ENCODE measurements at places on chromosomes 5 and 9. TPM values are rescaled to one million over a fixed set of nuclear protein-coding genes. Genes with fewer than 3 reads are reported as not detected.
A peak's percentile ranks its signal among the peaks of the same experiment; 100 is the strongest.

Gene C5orf34
- total RNA-seq, result 2.4 TPM

Gene TMEFF1
- 9.2 TPM for total RNA-seq

Gene TAF11L6
- not detected for total RNA-seq

Gene FOXD4
- 0.17 TPM for total RNA-seq

Gene ANKRD31
- total RNA-seq, result 0.05 TPM

Gene TMEM252
- not detected for total RNA-seq

Gene PCDHGB2
- 0.51 TPM for total RNA-seq

Gene SLC28A3
- total RNA-seq, result not detected

Gene SPACA9
- 1.4 TPM for total RNA-seq

DNA sequence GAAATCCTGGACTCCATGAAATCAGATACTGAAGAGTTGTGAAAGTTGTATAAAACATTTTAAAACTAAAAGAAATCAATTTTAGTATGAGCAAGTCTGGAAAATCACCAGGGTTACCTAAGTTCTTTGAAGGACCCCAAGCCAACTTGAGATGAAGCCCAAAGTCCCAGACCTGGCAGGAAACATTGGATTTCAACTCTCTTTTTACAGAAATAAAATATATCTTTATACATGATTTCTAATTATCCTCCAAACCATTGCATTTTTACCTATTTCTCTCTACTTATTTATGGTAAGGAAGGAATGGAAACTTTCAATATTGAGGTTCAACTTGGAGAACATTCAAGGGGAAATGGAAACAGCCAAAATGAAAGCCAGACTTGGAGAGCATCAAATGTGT is 390.6 kb upstream of the C9orf72 start:
- DNase-seq, result no peak

GRCh38 chr5:61666064-61666621 is 334.1 kb downstream of the ZSWIM6 start:
- no peak for DNase-seq

GRCh38 chr5:168270476-168270875 is 21.0 kb upstream of the WWC1 start:
- no peak for DNase-seq

DNA sequence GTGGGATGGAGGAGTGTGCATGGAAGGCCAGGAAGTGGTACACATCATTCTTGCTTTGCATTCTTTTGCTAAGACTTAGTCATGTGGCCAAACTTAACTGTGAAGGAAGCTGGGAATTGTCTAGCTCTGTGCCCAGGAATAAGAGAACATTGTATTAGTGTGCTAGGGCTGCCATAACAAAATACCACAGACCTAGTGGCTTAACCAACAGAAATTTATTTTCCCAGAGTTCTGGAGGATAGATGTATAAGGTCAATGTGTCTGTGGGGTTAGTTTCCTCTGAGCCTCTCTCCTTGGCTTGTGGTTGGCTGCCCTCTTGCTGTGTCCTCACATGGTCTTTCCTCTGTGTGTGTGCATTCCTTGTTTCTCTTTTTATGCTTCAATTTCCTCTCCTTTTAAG is 32.4 kb downstream of the NNT start:
- DNase-seq, result no peak

GRCh38 chr9:92004045-92004392 is 54.0 kb upstream of the ROR2 start:
- no peak for DNase-seq

DNA sequence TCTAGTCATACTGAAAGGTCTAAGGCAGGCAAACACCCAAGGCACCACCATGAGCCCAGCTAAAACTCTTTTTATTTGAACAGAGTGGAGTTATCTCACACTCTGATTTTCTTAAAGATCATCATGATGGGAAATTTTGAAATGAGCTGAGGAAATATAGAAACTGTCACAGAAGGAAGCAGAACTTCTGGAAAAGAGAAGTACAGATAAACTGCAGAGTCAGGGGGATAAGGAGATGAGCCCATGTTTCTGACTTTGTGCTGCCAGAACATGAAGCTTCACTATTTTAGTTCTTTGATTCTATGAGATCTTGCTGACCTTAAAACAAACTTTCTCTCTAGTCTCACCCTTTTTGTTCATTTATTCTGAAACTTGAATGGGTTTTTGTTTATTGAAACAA is 406.5 kb upstream of the EDIL3 start:
- DNase-seq, result no peak

DNA sequence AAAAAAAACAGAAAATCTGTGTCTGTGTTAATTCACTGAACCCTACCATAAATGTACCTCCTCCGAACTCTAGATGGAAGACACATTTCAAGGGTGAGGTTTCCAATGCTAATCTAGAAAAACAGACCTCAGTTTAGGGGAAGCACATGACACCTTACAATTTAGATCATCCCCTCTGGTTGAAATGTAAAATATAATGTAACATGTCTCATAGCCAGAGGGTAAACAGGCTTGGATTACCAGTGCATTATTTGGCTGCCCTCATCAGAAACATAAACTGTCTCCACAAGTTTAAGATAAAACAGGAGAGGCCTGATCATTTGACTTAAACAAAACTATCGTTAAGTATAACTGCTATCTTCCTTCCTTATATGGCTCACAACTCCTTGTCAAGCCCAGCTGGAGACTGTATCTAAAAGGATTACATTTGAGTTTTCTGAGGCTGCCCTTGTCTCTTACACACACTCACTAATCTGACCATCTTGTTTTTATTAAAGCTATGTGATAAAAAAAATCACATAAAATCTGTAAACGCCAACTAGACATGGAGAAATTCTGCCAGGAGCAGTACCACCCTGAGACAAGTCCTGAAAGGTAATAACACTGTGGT is 105.7 kb downstream of the LURAP1L start:
- DNase-seq, result no peak

DNA sequence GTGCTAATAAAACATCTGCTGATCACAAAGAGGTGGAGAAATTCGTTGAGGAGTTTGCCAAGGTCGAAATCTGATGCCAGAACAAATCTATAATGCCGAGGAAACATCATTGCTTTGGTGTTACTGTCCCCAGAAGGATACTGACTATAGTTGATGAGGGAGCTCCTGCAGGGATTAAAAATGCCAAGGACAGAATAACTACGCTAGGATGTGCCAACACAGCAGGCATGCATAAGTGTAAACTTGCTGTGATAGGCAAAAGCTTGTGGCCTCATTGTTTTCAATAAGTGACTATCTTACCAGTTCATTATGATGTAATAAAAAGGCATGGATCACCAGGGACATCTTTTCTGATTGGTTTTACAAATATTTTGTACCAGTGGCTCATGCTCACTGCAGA is 66.8 kb upstream of the ADCY2 start:
- DNase-seq, result no peak

DNA sequence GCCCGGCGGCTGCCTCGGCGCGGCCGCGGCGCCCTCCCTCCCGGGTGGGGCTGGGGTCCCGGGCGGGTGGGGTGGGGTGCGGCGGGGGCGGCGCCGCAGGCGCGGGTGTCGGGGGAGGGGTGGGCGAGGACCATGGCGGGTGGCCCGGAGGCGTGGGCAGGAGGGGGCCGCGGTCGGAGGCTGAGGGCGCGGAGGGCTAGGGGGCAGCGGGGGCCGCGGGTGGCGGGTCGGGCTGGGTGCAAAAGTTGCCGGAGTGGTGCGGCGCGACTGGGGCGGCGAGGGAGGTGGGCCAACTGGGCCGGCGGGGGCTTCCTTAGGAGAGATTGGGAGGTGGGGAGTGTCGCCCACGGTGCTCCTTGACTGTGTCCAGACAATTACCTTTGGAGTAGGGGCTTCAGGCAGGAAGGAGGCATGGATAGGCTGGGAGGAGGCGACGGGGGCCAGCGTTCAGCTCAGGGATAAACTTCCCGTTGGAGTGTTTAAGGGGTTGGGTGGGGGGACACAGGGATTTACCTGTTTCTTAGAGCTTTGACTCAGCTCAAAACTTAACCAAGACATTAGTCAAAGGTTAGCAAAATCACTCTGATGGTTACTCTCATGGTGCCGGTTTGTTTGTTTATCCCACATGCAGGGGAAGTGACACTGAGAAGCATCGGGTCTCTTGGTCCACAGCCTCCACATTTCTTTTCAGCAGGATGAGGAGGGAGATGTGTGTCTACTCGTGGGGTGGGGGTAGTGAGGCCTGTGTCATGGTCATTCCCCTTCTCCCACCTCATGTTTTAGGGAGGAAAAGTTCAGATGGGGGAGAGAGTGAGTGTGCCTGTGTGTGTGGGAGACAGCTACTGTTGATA is 859 bp downstream of the CSNK1G3 start:
- peak; percentile 36 for DNase-seq

DNA sequence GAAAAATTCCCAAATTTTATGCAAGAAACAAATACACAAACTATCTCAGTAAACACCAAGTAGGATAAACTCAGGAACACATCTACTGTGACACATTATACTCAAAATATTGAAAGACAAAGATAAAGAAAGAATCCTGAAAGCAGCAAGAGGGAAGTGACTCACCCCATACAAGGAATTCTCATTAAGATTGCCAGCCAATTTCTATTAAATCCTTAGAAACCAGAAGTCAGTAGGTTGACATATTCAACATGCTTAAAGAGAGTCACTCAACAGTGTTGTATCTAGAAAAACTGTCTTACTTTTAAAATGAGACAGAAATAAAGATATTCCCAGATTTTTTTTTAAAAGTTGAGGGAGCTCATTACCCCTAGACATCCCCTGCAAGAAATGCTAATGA is 15.5 kb downstream of the SPATA31E1 start:
- DNase-seq, result no peak

DNA sequence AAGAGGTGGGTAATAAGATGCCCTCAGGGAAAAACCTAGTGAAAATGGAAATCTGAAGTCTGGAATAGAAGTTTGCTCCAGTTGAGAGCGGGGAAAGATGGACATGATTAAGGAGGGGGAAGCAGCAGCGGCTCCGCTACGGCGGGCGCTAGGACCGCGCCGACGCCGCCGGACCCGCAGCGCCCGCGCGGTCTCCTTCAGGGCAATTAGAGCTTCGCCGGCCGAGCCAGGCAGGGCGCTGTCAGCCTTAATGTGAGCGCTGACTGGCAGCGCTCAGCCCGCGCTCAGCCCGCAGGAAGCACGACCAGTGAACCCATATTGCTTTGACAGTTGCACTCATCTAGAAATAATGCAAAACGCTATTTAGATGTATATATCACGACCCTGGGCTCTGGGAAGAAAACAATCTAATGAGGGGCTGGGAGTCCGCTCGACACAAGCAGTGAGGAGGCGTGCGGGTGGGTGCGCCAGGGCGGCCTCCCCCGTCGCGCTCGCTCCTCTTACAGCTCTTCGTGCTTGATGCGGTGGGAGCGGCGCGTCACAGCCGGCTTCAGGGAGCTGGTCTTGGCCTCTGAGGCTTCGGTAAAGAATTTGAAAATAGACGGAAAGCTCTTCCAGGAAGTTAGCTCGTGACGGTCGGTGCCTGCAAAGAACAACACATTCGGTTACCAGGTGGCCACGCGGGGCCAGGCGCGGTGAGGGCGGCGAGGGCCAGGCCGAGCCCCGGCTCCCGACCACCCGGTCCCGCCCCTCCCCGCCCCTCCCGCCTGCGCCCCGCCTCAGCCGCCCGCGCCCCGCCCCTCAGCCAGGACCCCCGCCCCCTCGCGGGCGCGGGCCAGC is 37.7 kb downstream of the NR2F1 start:
- peak; percentile 76 for DNase-seq

DNA sequence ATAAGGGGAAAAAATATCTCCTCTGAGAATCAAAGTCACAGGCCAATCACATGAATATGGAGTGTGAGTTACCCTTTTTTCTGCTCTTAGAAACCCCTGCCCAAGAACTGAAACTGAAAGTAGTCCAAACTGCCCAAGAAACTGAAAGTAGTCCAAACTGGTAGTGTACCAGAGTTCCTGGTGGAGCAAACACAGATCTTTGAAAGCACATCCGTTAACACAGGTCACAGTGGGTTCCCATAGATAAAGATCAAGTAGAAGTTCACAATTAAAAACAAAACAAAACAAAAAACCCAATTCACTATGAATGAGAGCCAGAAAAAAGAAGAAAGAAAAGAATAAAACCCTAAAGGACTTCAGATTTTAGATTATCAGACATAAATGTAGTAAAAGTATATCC is 332.4 kb upstream of the EFNA5 start:
- DNase-seq, result peak; percentile 68

- no peak for DNase-seq
These were observed 68.2 kb downstream of the UBE2QL1 start for GRCh38 chr5:6516823-6517222.

GRCh38 chr9:84189904-84190303 is 150.7 kb downstream of the SLC28A3 start:
- no peak for DNase-seq

DNA sequence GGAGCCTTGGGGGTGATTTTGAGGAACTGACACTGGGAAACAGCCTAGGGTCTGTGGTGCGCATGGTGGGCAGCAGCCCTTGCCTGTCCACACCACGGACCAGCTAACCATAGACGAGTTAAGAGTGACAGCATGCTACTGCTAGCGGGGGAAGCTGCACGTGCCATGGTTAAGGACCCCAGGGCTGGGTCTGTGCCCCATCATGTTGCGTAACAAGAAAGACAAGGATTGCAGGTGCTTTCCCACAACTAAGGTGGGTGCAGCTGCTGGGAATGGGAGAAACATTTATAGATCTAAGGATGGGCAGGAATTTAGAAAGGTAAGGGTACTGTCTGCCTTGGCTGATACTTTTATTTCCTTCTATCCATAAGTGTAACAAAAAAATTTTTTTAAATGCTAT is 17.9 kb upstream of the KCNMB1 start:
- no peak for DNase-seq

GRCh38 chr9:88046542-88046941 is 72.2 kb upstream of the CDK20 start:
- DNase-seq, result no peak

- DNase-seq, result no peak
These were observed 274.0 kb upstream of the DAPK1 start for GRCh38 chr9:87223392-87224246.

DNA sequence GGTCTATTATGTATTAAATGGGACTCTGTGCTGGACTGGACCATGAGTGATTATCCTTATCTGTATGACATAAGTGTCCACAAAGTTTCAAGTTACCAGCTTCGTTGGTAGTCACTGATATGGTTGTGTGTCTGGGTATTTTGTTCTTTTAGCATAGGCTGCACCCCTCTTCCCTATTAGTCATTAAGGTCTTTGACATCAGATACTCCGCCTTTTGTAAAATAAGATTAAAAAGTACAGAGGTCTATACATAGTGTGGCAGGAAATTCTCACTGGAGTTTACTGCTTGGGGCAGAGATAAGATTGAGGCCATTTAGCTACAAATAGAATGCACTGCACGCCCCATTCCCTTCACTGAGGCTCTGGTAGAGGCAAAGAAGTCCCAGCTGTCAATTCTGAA is 99.4 kb downstream of the TMEM215 start:
- DNase-seq, result no peak

DNA sequence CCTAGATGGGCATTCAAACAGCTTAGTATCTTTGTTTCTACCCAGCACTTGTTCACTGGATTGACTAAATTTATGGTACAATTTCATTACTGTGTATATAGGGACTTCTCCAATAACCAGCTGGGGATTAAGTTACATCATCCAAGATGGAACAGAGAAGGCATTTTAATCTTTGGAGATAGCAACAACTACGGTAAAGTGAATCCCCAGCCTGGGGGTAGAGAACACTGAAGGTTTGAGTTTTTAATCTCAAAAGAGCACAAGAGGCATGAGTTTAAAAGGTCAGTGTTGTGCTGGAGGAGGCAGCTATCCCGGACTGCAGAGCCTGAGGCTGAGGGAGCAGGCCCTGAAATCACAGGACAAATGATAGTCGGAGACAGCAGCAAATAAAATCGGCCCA is 28.6 kb downstream of the DDX31 start:
- no peak for DNase-seq

GRCh38 chr5:57887851-57888621 is 405.4 kb upstream of the ACTBL2 start:
- peak; percentile 88 for DNase-seq

GRCh38 chr5:54695198-54695966 is 177.8 kb downstream of the SNX18 start:
- no peak for DNase-seq

- no peak for DNase-seq
These were observed 1683.2 kb downstream of the MAT2B start for GRCh38 chr5:165188556-165189175.

Measured in dermis blood vessel endothelial cell (primary cell).